Common myeloid progenitor, CD34-positive (primary cell): ENCODE measurements at places on chromosomes 7 and 10.

DNA sequence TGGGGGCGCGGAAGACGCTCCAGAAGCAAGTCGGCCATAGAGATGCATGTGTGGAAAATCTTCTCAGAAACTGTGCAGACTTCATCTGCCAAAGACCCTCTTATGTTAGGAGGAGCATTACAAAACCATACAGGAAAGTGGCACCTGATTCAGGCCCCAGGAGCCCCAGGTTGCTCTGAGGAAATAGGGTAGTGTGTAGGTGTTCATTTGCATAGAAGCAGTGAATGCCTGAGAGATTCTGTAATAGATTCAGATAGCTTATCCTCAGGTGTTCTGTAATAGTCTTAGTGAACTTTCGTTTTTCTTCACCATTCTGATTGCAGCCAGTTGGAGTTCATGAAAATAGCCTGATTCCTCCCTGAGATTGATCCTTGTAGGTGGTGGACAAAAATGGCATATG lies 106.4 kb upstream of the GJD4 start:
- no peak for DNase-seq

DNA sequence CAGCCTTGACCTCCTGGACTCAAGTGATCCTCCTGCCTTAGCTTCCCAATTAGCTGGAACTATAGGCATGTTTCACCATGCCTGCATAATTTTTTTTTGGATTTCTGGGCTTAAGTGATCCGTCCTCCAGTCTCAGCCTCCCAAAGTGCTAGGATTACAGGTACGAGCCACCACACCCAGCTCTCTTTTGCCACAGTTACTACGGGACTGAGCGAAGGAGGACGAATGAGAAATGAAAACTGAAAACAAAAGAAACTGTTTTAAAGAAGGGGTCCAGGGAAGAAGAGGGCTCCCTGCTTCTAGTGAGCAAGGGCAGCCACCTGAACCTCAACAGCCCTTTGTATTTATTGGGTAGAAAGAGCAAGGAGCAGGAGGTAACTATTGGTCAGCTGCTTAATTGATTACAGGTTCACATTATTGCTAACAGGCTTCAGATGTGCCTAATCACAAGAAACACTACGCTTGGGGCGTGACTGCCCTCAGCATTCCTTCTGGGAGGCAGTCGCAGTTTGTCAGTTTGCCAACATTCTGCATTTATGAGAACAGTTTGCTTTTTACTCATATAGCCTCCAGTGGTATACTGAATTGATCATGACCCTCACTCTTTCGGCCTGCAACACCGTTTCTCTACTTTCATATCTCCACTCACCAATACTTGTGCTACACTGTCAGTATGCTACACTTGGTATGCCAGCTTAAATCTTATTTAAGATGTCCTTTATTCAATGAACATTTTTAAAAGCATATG lies 676.8 kb downstream of the DNAJB9 start:
- DNase-seq, result no peak

DNA sequence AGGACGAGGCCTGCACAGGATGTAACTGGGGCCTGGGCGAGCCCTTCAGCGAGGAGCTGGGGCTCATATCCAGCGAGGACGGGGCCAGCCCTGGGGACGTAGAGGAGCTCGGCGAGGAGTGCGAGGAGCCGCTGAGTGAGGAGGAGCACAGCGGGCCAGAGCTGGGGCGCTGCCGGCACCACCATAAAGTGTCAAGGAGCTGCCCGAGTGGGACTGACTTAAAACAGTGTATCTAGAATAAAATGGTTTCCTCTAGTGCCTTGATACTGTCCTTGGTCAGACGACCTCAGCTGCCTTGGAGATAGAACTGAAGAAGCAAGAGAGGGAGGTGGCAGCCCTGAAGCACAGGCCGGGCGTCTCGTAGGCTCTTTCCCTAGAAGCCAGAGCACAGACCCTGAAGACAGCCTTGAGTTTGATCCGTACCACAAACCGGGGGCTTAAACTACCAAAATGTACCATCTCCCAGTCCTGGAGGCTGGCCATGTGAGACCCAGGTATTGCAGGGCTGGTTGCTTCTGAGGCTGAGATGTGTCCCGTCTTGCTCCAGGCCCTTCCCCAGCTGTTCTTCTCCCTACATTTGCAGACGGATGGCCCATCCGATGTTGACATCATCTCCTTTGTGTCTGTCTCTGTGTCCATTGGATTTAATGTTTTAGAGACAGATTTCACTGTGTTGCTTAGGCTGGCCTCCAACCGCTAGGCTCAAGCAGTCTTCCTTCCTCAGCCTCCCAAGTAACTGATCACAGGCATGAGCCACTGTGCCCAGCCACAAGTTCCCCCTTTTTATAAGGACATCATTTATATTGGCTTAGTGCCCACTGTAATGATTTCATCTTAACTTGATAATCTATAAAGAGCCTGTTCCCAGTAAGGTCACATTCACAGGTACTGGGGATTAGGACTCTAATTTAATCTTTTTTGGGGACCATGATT lies 35.8 kb downstream of the DNAJB6 start:
- peak; percentile 10 for DNase-seq

DNA sequence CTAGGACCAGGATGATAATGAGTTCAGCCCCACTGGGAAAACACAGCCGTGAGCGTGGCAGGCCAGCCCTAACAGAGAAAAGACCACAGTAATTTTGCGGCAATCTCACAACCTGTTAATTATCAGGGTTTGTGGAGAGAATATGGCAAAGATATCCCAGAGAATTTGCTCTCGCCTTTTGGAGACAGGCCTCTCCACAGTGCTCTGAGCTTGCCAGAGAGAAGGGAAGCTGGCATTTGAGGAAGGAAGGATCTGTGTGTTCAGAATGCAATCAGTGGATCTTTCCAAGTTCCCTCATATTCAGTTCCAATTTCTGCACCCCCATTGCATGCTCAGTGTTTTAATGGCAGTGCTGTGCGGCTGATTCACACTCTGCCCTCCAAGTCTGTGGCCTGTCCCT lies 60.2 kb downstream of the PLPP4 start:
- DNase-seq, result no peak

- DNase-seq, result no peak
Measured at GRCh38 chr10:123848564-123849457, 42.8 kb downstream of the CPXM2 start.

DNA sequence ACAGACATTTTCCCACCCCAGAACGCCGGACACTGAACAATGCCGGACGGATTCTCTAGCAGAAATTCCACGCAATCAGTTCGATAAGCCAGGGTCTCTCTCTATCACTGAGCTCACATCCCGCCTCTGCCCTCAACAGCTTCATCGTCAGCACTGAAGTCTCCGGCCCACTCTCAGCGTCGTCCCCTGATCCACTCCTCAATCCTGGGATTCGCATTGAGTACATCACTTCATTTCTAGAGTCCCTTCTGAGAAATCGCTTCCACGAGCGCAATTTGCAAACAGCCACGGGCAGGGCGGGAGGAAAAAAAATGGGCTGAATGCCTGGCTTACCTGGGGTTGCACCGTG lies 365 bp downstream of the YME1L1 start:
- no peak for DNase-seq

- no peak for DNase-seq
Measured at GRCh38 chr7:158272091-158272490, 315.5 kb downstream of the PTPRN2 start.

DNA sequence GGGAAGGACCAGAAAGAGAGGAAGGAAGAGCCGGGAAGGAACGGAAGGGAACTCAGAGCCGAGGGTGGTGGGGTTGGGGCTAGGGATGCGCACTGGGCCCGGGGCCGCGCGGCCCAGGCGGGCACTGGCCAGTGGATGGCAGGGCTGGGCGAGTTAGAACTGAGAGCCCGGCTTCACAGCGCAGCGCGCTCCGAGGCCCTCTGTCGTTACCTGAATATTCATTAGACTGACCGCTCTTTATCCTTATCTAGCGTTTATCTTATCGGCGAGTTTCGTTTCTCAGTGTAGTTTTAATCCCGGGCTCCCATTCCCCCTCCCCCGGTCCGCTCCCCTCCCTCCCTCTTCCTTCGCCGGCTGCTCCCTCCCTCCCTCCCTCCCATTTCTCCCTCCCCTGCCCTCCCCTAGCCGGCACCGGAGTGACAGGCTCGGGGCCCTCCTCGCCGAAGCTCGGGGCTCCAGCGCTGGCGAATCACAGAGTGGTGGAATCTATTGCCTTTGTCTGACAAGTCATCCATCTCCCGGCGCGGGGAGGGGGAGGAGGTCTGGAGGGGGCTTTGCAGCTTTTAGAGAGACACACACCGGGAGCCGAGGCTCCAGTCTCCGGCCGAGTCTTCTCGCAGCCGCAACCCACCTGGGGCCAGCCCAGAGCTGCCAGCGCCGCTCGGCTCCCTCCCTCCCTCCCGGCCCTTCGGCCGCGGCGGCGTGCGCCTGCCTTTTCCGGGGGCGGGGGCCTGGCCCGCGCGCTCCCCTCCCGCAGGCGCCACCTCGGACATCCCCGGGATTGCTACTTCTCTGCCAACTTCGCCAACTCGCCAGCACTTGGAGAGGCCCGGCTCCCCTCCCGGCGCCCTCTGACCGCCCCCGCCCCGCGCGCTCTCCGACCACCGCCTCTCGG lies at the start of gene PAX2:
Gene PAX2 (plus strand): TSS at position 596 of the 895 bp plus-strand sequence. CDS start 679 bp downstream, outside the sequence.
- peak; percentile 45 for DNase-seq

GRCh38 chr7:82674268-82674667 lies 230.7 kb upstream of the CACNA2D1 start:
- DNase-seq, result no peak

DNA sequence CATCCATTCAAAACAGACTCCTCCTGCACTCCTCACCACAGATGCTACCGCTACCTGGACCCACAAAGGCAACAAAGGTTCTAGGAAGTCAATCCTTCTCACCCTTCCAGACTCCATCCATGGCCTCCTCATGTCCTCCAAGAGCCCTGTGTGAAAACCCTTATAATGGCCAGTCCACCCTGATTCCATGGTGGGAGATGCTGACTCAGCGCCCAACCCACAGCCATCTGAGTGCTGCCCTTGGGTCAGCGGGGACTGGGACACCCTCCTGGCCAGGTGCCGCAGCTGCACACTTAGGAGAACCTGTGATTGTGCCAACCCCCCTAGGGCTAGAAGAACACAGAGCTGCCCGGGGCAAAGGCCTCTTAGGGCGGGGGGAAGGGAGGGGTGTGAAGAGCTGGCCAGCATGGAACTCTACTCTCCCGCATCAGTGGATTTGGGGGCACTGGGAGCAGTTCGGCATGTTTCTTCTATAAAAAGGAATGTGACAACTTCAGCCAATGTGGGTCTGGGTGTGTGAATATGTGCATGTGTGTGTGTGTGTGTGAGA lies 25.4 kb downstream of the TMEM273 start:
- DNase-seq, result no peak

DNA sequence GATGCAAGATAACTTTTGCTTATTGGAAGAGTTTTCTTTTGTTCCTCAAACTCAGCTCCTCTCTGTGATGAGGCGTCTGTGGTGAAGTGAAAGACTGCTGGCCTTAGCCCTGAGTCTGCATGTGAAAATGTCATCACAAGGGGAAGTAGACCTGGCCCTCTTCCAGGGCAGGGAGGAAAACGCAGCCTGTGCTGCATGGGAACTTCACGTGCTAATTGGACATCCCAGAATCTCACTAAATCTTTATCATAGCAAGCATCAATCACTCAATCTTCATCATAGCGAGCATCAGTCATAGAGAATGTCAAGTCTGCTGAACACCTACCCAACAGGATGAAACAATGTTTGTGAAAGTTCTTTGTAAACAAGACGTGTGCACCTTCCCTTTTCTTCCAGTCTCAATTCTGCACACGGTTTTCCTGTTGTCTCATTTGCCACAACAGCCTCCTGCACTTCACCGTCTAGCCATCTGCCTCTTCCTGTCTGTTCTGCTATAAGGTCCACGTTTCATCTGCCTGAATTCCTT lies 314.6 kb downstream of the FRMD4A start:
- DNase-seq, result peak; percentile 61
